ENCODE measurements at places on chromosomes 12 and 14.

- no peak for DNase-seq
These were observed 1.3 kb upstream of the DYRK2 start for GRCh38 chr12:67647181-67647798.

GRCh38 chr12:77947746-77948145 lies 117.1 kb downstream of the NAV3 start:
- no peak for DNase-seq

DNA sequence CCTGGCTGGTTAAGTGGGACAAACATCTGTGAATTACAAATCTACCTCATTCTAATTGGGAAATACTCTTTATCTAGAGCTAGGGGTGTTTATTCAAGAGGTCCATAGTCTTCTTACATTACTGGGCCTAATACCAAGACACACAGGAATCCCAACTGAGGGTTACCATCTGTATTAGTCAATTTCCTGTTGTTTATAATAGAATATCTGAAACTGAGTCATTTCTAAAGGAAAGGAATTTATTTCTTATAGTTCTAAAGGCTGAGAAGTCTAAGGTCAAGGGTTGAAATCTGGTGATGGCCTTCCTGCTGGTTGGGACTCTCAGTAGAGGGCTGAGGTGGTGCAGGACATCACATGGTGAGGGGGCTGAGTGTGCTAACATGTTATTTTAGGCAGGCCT lies 36.0 kb downstream of the RTRAF start:
- peak; percentile 96 for DNase-seq

DNA sequence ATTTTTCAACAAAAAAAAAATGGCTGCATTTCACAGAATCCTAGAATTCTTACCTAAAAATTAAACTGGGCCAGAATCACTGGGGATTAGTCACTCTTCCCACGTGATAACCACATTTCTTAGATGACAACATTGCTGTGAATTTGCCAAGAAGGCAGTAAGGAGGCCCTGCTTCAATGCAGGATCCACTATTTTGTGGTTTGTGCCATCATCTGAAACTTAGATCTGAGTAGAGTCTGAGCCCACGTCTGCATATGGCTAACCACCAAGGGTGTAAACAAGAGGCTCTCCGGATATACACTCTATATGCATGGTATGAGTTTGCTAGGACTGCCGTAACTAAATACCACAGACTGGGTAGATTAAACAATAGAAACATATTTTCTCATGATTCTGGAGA lies 24.4 kb upstream of the TBX5 start:
- peak; percentile 98 for DNase-seq

DNA sequence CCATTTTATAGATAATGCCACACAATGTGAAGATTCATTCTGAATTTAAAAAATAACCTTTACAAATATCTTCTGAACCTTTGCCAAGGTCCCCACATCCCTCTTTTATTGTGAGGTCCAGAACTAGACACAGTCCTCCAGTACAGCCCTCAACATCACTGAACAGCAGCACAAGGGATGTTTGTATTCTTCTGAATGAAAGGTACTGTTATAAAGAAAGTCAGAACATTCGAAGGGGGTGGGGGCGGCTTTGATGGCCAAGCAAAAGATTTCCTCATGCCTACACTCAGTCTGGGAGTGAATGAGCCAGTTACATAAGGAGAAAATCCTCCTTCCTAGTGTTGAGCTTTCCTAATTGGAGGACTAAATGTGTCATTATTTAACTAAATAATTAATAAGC lies 77.3 kb downstream of the PPM1A start:
- DNase-seq = no peak

Data from EH (cell line).